ENCODE measurements at places on chromosomes 16 and 17.
A peak's percentile ranks its signal among the peaks of the same experiment; 100 is the strongest.

DNA sequence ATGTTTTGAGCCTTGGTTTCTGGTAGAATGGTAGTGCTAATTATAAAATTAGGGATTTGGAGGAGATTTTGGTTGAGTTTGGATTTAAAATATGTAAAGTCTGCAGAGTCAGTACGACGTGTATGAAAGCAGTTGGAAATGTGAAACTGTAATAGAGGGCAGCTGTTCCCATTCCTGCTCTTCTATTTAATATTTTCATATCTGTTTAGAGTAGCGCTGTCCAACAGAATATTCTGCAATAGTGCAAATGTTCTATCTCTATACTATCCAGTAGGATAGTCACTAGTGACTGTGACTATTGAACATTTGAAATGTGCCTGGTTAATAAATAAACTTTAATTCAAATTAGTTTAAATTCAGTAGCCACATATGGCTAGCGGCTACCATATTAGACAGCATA, 443.4 kb upstream of the SOX9 start:
- no peak for DNase-seq

GRCh38 chr17:31321966-31322365, 544 bp upstream of the EVI2A start:
- no peak for DNase-seq

- peak; percentile 68 for DNase-seq
Observed at GRCh38 chr17:17191346-17191792, 14.8 kb downstream of the PLD6 start.

DNA sequence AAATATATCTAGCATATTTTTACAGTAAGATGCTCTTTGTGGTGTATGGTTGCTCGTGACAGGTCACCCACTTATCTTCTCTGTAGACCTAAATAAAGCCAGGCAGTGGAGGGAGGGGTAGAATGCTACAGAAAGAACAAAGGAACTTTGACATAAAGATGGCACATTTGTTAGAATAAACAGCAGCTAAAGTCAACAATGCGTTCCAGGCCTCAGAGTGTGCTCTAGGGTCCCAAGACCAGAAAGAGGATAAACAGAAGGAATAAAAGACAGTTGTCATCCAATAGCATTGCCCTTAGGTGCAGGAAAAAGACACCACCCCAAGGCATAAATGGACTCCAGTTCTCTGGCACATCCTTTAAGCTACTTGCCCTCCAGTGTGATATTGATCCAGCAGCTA, 523.0 kb upstream of the CDH11 start:
- no peak for DNase-seq

DNA sequence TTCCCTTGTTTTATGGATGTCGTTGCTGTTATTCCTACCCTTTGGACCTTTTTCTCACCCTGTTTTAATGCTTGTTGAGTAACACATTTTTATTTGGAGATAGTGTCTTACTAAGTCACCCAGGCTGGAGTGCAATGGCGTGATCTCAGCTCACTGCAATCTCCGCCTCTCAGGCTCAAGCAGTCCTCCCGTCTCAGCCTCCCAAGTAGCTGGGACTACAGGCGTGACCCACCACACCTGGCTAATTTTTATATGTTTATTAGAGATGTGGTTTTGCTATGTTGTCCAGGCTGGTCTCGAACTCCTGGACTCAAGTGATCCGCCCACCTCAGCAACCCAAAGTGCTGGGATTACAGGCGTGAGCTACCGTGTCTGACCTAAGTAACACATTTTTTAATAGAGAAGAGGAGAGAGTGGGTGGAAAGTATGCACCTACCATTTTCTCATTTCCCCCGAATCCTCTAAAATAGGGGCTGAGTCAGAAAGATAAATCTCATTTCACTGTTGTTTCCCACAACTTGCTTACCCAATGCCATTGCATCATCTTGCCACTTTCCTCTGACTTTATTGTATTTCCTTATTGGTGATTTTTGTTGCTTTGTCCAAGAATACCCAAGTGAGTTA, 7.0 kb downstream of the DHX40 start:
- no peak for DNase-seq

GRCh38 chr16:77553130-77553529, 118.3 kb upstream of the ADAMTS18 start:
- no peak for DNase-seq

GRCh38 chr17:81348097-81349055, 46.9 kb upstream of the BAHCC1 start:
- DNase-seq: no peak

GRCh38 chr17:32777436-32777835, 99.5 kb downstream of the MYO1D start:
- DNase-seq: no peak

DNA sequence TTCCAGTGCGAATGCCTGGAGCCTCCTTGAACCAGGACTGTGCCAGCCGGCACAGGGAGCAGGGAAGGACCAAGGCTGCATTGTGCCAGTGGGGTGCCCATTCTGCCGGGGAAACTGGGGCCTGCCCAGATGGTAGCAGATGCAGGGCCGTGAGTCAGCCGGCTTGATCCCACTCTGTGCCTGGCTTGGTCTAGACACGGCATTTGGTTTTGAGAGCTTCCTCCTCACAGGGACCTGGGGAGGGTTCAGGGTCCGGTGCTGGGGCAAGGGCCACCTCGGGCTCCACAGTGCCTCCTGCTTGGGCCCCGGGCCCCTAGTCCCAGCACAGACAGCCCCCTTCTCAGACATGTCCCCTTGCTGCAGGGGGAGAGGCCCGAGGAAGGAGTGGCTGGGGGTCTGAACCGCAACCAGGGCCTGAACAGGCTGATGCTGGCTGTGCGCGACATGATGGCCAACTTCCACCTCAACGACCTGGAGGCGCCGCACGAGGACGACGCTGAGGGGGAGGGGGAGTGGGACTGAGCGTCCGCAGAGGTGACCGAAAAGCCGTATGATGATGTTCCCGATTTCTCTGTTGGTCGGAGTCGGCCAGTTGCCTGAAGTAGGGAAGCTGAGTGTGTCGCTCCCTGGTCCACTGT, 7.8 kb upstream of the MC1R start:
- DNase-seq: no peak

DNA sequence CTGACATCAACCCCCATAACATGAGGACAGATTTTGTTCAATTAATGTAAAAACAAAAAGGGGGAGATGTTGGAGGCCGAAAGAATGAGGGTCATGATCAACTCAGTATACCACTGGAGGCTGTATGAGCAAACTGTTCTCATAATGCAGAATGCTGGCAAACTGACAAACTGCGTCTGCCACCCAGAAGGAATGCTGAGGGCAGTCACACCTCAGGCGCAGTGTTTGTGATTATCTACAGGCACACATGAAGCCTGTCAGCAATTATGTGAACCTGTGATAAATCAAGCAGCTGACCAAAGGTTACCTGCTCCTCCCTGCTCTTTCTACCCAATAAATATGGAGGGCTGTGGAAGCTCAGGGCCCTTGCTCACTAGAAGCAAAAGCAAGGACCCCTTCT, 27.3 kb downstream of the CD300LG start:
- no peak for DNase-seq

- DNase-seq: no peak
Observed at GRCh38 chr16:580946-581498, 8.8 kb upstream of the RAB40C start.
